Vagina (tissue), 2 donors: ENCODE measurements at places on chromosomes 3 and 15. TPM values are rescaled to one million over a fixed set of nuclear protein-coding genes. Genes with fewer than 3 reads are reported as not detected.

Gene FOXL2
- 1.5 TPM for total RNA-seq

DNA sequence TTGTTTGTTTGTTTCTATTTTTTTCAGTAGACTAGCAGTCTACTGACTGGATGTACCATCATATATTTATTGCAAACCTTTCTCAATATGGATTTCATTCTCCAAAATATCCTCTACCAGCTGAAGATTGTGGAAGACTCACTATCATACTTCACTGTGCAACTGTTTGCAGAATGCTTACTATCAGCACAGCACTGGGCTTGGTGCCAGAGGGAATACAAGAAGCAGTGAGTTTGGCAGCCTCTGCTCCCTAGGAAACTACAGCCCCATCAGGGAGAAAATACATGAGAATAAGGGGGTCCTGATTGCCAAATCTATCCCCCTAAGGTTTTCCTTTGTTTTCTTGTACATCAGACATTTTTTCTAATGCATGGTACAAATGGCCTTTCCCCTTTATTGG, 27.5 kb downstream of the AQP9 start:
- H3K27ac ChIP-seq: no peak overlapping the region
- no peak for DNase-seq
- H3K36me3 ChIP-seq: no peaks in the 10 kb centered on the region
- no peak overlapping the region for H3K4me3 ChIP-seq
- no peaks in the 10 kb centered on the region for H3K4me1 ChIP-seq

- H3K27ac ChIP-seq: no peak overlapping the region
- H3K27me3 ChIP-seq: no peaks in the 10 kb centered on the region
- no peak overlapping the region for H3K4me3 ChIP-seq
- DNase-seq: no peak
Measured at GRCh38 chr3:189229196-189229828, 57.5 kb downstream of the TPRG1 start.

Gene DCP1A
- 32.9 TPM for total RNA-seq
